Activated CD8-positive, alpha-beta T cell treated with anti-CD3 and anti-CD28 coated beads, Interleukin-2, amount 10 ng/mL, durations not matched to agents 7 days and 5 days (primary cell): ENCODE measurements at places on chromosomes 5 and 9.

DNA sequence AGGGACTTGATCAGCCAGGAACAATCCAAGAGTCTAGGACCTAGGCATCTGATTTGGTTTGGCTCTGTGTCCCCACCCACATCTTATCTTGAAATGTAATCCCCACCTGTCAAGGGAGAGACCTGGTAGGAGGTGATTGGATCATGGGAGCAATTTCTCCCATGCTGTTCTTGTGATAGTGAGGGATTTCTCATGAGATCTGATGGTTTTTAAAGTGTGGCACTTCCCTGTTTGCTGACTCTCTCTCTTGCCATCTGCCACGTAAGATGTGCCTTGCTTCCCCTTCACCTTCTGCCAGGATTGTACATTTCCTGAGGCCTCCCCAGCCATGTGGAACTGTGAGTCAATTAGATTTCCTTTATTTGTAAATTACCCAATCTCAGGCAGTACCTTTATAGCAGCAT is 201.7 kb upstream of the ACTBL2 start:
- no peaks in the 10 kb centered on the region for H3K27me3 ChIP-seq
- no peak overlapping the region for H3K4me3 ChIP-seq
- no peaks in the 10 kb centered on the region for H3K36me3 ChIP-seq
- H3K27ac ChIP-seq = no peak overlapping the region
- H3K4me1 ChIP-seq = no peaks in the 10 kb centered on the region

DNA sequence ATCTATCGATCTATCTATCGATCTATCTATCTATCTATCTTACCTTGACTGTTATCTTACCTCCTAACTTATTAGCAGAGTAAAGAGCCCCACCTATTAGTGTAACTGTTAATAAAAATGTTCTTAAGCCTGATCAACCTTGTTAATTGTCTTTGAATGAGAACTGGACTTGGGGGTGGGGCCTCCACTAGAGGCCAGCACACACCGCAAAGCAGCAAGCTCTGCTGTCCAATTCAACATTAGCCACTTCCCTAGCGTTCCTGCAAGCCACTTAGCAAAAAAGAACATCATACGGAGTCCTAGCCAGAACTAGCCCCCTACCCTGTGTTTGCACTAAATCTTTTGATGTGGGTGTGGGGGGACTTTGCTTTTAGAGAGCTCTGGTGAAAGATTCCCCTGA is 515.8 kb downstream of the KDM4C start:
- no peak for DNase-seq
- no peaks in the 10 kb centered on the region for H3K36me3 ChIP-seq
- peaks cover 33% of the 10 kb centered on the region for H3K27me3 ChIP-seq
- H3K4me3 ChIP-seq = no peak overlapping the region
- H3K4me1 ChIP-seq = no peaks in the 10 kb centered on the region
- H3K27ac ChIP-seq = no peak overlapping the region

- peak; percentile 75 for DNase-seq
- no peaks in the 10 kb centered on the region for H3K36me3 ChIP-seq
- peaks cover 2% of the 10 kb centered on the region for H3K27me3 ChIP-seq
- H3K27ac ChIP-seq = peak overlapping the region; percentile 94
Observed at GRCh38 chr9:129609486-129610212, 11.3 kb downstream of the C9orf50 start.

- no peak overlapping the region for H3K4me3 ChIP-seq
- no peak overlapping the region for H3K27ac ChIP-seq
- DNase-seq = no peak
- peaks cover 7% of the 10 kb centered on the region for H3K27me3 ChIP-seq
- peaks cover 11% of the 10 kb centered on the region for H3K4me1 ChIP-seq
- H3K36me3 ChIP-seq = peaks cover 2% of the 10 kb centered on the region
Observed at GRCh38 chr9:35272989-35273388, 111.2 kb downstream of the UNC13B start.

DNA sequence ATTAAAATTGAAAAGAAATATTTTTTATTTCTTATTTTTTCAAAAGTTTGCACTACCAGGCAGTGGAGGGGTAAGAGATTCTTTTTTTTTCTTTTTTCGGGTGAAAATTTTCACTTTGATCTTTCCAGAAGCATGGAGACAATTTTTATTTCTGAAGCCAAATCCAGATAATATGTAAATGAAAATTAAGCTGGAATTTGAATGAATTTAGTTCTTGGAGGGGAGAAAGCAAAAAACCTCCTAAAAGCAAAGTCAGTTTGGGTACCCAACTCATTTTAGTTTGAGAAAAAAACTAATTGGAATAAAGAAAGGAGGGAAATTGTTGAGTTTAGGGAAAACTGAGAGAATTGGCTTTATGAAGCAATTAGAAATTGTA is 872 bp downstream of the ZNF618 start:
- peaks cover 26% of the 10 kb centered on the region for H3K27me3 ChIP-seq
- no peak for DNase-seq
- H3K36me3 ChIP-seq = peaks cover 1% of the 10 kb centered on the region
- no peak overlapping the region for H3K27ac ChIP-seq

DNA sequence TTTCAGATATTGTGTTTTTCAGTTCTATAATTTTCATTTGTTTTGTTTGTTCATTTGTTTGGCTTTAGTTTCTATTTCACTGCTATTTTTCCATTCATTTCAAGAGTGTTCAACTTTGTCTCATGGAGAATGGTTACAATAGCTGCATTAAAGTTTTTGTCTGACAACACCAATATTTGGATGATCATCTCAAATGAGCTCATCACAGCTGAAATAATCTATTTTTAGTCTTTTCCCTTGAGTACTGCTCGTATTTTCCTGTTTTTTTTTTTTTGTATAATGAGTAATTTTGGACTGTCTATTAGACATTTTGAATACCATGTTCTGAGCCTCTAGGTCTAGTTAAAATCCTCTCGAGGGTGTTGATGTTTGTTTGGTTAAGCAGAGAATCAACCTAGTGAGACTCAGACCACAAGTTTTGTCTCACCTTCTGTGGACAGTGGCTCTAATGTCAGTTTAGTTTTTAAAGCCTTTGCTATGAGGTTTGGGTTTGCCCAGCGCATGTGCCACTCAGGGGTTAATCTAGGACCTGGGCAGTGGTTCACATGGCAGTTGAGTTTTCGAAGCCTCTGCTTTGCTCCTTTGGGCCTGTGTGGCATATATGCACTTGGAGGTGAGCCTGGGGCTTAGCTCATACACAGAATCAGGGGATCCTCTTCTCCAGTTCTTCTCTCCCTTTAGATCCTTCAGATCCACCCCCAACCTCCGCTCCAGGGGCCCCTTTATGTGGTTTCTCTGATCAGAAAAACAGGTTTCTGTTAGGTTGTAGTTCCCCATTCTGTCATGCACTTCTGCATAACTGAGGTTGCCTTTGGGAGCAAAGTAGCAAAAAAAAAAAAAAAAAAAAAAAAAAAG is 79.8 kb downstream of the ARSB start:
- peaks cover 8% of the 10 kb centered on the region for H3K36me3 ChIP-seq
- DNase-seq = no peak
- no peaks in the 10 kb centered on the region for H3K27me3 ChIP-seq
- H3K27ac ChIP-seq = no peak overlapping the region
- H3K4me3 ChIP-seq = no peak overlapping the region

- no peaks in the 10 kb centered on the region for H3K4me1 ChIP-seq
- no peak for DNase-seq
- H3K4me3 ChIP-seq = no peak overlapping the region
- no peak overlapping the region for H3K27ac ChIP-seq
- H3K36me3 ChIP-seq = no peaks in the 10 kb centered on the region
Observed at GRCh38 chr5:98763001-98763630, 10.3 kb upstream of the RGMB start.

- peaks cover 16% of the 10 kb centered on the region for H3K4me1 ChIP-seq
- no peak overlapping the region for H3K27ac ChIP-seq
- peaks cover 7% of the 10 kb centered on the region for H3K27me3 ChIP-seq
- H3K4me3 ChIP-seq = no peak overlapping the region
- DNase-seq = no peak
Observed at GRCh38 chr5:133926489-133927299, 41.7 kb downstream of the C5orf15 start.

DNA sequence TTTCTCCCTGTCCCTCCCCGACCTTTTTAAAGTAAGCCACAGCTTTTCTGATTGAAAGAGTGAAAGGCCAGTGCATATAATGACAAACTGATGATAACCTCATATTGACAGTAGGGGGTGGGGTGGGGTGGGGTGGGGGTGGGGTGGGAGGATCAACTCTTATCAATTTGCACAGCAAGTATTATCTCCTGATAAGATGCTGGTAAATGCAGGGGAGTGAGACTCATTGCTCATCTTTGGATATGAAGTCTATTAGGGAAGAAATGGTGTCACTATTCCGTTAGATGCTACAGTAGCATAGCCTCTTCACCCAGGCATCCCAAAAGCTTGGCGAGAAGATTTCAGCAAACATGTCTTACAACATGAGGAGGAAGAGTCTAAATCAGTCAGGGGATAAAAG is 38.9 kb upstream of the HMGCS1 start:
- DNase-seq = no peak
- H3K27ac ChIP-seq = no peak overlapping the region
- no peaks in the 10 kb centered on the region for H3K36me3 ChIP-seq
- H3K4me3 ChIP-seq = no peak overlapping the region
- peaks cover 15% of the 10 kb centered on the region for H3K27me3 ChIP-seq

DNA sequence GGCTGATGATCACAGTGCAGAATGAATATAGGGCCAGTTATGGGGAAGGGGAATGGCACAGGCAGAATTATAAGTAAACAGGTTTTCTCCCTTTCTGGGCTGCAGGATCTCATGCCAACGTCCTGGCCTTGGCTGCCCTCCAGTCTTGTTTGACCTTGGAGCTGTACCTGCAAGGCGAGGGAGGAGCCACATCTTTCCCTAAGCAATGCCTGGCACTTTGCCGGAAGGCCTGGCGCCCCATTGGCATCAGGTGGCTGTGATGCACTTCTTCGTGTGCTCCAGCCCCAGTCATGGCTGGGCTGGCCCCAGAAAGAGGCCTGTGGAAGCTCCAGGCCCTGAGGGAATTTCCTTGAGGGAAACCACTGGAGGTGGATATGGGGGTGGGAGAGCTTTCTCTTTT is 16.7 kb upstream of the IQGAP2 start:
- H3K4me3 ChIP-seq = no peak overlapping the region
- no peak for DNase-seq
- H3K27me3 ChIP-seq = no peaks in the 10 kb centered on the region
- H3K4me1 ChIP-seq = peaks cover 45% of the 10 kb centered on the region
- H3K36me3 ChIP-seq = peaks cover 2% of the 10 kb centered on the region
- H3K27ac ChIP-seq = no peak overlapping the region

DNA sequence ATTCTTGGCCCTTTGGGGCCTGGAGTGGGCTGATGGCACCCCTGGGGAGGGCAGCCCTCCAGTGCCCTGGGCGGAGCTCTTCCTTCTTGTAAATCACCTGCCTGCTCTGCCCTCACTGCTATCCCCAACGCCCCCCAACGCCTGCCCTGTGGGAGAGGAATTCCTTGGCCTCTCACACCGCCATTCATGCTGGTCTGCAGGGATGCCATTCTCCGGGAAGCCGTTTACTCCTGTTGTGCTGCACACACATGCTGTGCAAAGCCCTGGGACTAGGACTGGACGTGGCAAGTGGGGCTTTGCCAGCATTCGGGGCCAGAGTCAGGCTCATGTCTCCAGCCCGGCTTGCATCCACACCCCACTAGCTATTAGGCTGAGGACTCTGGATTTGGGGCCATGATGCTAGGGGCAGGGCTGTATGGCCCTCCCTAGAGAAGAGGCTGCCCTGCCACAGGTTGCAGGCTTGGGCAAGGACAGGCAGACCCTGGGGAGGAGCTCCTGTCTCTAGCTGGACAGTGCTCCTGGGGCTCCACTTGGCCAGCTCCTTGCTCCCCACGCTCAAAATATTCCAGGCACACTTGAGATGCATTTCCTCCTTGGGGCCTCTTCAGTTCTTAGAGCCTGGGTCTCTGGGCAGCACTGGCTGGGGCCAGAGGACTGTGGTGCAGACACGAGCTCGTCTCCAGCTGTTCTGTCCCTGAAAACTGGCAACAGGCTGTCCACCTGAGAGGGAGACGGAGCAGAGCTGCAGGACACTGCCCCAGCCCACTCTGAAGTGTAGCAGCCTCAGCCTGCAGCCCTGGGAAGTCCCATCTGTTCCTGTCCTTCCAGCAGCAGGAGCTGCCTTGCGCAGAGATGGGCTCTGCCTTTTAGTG is 226.9 kb downstream of the CACNA1B start:
- H3K4me1 ChIP-seq = no peaks in the 10 kb centered on the region
- H3K27ac ChIP-seq = no peak overlapping the region
- no peak for DNase-seq

DNA sequence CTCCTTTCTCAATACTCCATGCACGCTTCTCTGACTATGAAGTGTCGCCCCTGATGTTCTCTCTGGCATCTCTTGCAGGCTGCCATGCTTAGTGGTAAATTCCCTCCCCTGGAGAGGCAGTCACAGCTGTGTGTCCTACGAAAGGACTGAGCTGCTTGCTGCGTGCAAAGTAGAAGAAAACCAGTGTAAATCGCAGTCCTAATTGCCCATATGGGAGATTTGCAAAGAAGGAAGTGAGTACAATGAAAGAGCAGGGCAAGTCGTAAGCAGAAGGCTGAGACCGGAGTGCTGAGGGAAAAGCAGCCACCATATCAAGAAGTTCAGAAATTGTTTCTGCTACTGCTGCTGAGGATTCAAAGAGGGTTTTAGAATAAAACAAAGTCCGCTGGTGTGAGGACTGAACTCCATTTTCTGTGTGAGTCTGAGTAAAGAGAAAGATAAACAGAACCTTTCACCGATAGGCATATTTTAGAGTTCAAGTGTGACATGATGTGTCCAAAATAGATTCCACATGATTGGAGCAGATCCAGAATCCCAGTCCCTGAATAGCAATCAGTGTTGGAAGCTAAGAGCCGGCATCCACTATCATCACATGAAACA is 507.8 kb upstream of the MPDZ start:
- no peaks in the 10 kb centered on the region for H3K4me1 ChIP-seq
- DNase-seq = no peak
- H3K27me3 ChIP-seq = no peaks in the 10 kb centered on the region
- no peak overlapping the region for H3K4me3 ChIP-seq

DNA sequence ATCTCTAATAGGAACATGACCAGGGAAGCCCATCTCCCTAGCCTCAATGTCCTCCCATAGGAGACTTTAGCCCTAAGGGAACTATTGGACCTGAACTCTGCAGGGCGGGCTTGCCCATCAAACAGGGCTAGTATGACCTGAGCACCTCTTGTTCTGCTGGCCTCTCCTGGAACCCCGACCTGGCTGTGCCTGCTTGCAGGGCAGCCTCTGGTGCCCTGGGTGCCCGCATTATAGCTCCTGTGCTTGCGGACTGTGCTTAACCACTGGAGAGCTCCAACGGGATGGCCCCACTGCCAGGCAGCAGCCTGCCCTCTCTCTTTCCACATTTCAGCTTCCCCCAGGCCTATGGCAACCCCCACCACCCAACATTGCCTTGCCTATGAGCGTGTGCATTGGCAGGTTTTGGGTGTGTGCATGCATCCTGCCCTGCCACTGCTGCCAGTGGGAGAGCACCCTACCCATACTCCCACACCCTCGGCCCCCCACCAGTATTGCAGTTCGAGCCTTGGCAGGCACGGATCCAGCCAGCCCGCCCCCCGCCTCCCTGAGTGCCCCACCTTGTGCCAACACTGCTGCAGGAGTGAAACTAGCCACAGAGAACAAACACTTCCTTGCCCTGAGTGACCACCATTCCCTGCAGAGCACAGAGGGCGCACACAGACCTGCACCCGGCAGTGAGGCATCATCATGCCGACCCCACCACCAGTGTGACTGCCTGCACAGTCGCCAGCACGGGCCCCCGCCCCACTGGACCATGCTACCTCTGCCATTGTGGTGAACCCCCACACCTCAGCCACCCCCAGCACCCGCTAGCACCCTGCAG is 1123.8 kb upstream of the CDH6 start:
- no peaks in the 10 kb centered on the region for H3K36me3 ChIP-seq
- H3K27me3 ChIP-seq = no peaks in the 10 kb centered on the region
- DNase-seq = no peak
